ENCODE measurements at places on chromosomes 12 and 14. TPM values are rescaled to one million over a fixed set of nuclear protein-coding genes. Genes with fewer than 3 reads are reported as not detected.
A peak's percentile ranks its signal among the peaks of the same experiment; 100 is the strongest.

- DNase-seq, result no peak
Measured at GRCh38 chr12:75998292-75999063, 33.1 kb downstream of the PHLDA1 start.

GRCh38 chr12:96473394-96474093 lies 15.8 kb upstream of the CFAP54 start:
- DNase-seq, result no peak

GRCh38 chr14:72643317-72643801 lies 250.5 kb downstream of the DPF3 start:
- DNase-seq, result peak; percentile 97

DNA sequence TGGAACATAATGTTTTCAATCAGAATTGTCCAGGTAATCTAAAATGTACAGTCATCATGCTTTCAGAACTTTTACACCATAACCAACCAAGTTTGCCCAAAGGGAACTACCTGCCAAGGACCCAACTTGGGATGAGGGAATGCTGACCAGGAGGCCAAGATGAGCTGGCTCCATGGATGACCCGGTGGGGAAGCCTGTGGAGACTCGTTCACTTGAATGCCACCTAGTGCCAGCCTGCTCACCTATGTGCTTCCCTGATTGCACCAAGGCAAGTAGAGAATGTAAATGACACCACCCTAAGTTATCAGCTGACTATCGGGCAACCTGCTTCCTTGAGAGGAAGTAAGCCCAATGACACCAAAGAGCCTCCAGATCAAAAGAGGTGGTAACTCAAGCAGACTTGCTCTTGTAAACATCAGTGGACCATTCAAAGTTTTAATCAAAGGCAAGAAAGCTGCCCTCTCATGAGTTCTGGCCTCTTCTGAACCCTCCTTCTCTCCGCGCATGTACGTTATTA lies 137.3 kb downstream of the TTC7B start:
- no peak for DNase-seq

- no peak for DNase-seq
Measured at GRCh38 chr12:47736216-47736615, 10.9 kb upstream of the ENDOU start.

GRCh38 chr12:129332286-129332685 lies 479.0 kb downstream of the GLT1D1 start:
- no peak for DNase-seq

- no peak for DNase-seq
Measured at GRCh38 chr12:47282206-47282605, 202.4 kb upstream of the AMIGO2 start.

DNA sequence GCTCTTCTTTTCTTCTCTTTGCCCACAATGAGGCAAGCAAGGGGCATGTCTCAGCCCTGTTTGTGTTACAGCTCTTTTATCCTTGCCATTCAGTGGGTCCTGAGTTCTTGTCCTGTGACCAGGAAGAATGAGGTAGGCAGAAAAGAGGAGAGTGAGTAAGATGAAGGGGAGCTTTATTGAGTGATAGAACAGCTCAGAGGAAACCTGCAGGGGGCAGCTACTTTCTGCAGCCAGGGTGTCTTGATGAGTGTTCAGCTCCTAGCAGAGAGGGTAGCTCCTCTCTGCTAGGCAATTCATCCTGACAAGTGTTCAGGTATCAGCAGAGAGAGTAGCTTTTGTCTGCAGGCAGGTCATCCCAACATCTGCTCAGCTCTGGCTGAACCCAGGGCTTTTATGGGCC lies 41.0 kb downstream of the HSD17B6 start:
- no peak for DNase-seq

DNA sequence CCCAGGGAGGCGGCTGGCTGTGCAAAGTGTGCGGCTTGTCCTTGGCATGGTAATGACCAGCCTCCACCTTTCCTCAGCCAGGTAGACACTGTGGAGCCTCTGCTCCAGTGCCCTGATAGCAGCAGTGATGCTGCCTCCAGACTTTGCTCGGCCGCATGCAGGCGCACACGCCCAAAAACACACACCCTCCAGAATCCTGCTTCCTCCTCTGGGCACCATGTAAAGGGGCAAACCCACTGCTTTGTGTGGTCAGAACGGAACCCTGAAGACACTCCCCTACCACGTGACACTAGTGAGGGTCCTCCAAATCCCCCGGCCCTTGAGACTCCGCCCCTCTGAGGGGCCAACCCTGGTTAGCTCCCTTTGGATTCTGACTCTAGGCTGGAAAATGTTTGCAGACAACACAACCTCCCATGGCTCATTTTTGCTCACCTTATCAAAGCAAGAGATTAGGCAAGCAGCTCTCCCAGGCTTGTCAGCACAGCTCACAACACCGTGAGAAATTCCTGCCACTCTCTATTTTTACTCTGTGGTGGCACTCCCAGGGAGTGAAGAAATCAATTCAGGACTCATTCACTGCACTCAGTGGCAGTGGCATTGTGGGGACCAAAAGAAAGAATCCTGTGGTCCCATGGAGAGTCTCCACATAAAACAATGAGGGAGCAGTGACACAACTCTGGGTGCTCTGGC lies 4.5 kb downstream of the KRT77 start:
- DNase-seq, result no peak

- peak; percentile 79 for DNase-seq
Measured at GRCh38 chr12:70648831-70649230, 11.6 kb upstream of the PTPRB start.

- peak; percentile 38 for DNase-seq
Measured at GRCh38 chr12:62438098-62438692, 28.4 kb upstream of the MON2 start.

DNA sequence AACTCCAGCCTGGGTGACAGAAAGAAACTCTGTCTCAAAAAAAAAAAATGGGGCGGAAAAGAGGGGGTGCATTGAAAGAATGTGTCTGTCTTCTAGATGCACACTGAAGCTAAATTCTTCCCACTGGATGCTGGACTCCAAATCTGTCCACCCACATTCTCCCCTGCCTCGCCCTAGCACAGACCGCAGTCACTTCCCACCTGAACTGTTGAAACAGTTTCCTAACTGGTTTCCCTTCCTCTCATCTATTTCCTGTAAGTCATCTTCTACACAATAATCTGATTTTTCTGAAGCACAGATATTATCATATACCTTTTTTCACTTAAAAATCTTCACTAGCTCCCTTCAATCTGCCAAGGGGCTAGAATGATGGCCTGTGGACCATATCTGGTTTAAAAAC lies 1.5 kb upstream of the HCAR1 start:
- DNase-seq, result no peak

GRCh38 chr12:90589956-90590355 lies 365.0 kb downstream of the CCER1 start:
- no peak for DNase-seq

GRCh38 chr14:67232621-67233020 lies 8.6 kb upstream of the PALS1 start:
- no peak for DNase-seq

DNA sequence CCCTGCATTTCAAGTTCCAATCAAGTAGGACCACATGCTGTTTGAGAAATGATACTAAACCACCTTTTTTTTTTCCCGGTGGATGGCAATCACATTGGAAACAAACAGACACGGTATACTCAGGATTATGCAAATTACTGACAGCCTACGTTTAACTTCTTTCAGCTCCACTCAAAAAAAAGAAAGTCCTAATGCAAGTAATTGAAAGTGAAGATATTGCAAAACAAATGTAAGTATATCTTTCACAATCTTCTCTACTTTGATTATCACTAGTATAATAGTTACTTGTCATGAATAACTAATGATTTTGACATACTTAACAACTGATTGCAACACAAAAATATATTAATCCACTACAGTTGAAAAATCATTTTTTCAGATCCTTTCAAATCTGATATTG lies 2.6 kb upstream of the OSBPL8 start:
- no peak for DNase-seq

- DNase-seq, result peak; percentile 32
Measured at GRCh38 chr12:3137268-3137781, 60.1 kb downstream of the TSPAN9 start.

- DNase-seq, result no peak
Measured at GRCh38 chr14:101477648-101478047, 83.6 kb upstream of the DIO3 start.

GRCh38 chr12:131644481-131644880 lies 66.4 kb upstream of the SFSWAP start:
- no peak for DNase-seq

DNA sequence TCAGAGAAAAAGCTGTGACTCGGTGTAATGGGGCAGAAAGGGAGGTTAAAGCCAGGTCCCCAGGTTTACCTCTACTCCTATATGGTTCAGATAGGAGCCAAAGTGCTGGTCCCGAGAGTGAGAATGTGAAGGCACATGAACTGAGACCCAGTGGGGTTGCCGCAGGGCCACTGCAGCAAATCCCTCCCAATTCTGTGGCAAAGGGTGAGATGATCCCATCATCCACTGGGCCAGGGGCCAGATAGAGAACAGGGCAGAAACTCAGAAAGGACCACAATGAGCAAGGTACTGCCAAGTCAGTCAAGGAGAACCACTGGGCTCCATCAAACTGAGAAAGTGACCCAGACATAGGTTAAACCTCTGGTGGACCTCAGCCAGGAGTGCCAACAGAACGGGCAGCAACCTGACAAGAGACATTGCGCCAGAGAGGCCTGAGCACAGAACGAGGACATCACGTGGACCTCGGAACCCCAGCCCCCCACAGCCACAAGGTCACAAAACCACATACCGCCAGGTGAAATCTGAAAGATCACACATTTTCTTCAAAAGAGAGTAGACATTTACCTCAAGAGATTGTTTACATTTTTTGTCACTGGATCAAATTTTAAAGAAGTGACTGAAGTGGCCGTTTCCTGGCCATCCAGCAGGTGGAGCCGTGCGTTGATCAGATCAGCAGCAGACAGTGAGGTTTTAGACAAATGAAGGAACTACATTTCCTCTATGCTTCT lies 20.5 kb upstream of the ITPR2 start:
- peak; percentile 57 for DNase-seq

The EIF2B1 gene
- 69.5 TPM for total RNA-seq

The SLC38A4 gene
- 1.7 TPM for total RNA-seq

The ZNF605 gene
- 4.0 TPM for total RNA-seq

The VPS37B gene
- total RNA-seq, result 19.2 TPM

The DTX1 gene
- 2.8 TPM for total RNA-seq

The CCDC197 gene
- total RNA-seq, result not detected

The AKAP3 gene
- total RNA-seq, result 0.14 TPM

The OTX2 gene
- total RNA-seq, result not detected

The RERGL gene
- total RNA-seq, result not detected

The ERP27 gene
- total RNA-seq, result not detected

Measured in A172 (cell line).